RKO (cell line): ENCODE measurements at places on chromosomes 5 and 9.

DNA sequence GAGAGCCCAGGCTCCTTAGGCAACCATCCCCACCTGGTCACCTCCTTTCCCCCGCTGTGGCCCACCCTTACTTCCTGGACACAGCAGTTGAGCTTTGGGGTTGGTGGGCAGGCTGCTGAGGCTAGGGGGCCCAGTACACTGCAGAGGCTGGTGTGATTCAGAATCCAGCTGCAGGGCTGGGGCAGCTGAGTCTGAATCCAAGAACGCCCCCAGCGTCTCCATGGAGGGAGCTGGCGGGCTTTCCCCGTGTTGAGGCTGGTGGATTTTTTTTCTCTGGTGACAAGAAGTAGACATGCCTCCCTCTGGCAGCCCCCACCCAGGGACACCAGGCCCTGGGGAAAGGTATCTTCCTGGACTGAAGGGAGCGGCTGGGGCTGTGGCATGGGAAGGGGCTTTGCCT, 104.8 kb downstream of the RXRA start:
- no peak for DNase-seq

DNA sequence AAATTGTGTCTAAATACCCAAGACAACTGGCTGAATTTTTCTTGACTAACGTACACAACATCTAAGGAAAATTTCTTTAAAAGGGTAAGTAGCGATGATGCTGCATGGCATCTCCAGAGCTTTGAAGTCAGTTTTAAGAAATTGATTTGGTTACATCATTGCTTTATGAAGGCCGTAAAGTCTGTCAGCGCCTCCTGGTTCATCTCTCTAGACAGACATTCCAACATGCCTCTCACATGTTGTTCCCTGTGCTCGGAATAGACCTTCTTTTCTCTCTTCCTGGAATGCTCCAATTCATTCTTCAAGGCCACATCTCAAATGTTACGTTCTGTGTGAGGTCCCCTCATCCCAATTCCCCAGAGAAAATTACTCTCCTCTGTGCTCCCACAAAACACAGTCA, 108.7 kb upstream of the SSBP2 start:
- no peak for DNase-seq

DNA sequence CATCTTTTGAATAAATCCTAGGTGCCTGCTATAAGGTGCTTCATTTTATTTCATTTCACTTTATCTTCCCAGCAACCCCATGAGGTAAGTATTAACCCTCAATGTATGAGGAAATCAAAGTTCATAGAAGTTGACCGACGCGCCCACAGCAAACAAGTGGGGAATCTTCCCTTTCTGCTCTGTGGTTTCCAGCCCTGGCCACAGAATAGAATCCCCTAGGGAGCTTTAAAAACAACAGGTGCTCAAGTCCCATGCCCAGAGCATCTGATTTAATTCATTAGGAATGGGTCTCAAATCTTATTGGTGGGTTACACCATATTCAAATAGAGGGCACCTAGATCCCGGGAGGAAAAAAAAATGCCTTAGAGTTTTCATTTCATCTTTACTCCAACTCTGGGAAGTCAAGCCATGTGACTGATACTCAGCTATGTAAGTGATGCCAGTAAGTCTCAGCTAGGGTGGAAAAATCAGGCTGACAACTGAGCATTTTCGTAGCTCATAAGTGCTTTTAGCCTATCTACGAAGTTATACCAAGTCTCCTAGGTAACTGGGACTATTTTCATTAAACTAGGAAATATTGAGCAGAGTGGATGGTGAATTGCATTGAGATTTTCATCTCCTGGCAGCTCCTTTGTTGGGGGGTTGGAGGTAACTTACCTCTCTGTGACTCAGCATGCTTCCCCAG, 353.4 kb upstream of the SLC30A5 start:
- DNase-seq: no peak

GRCh38 chr5:30879887-30880286, 313.6 kb upstream of the CDH6 start:
- no peak for DNase-seq

- DNase-seq: no peak
Measured at GRCh38 chr5:96566833-96567587, 95.2 kb upstream of the CAST start.

- no peak for DNase-seq
Measured at GRCh38 chr5:72605632-72606031, 98.4 kb upstream of the ZNF366 start.

DNA sequence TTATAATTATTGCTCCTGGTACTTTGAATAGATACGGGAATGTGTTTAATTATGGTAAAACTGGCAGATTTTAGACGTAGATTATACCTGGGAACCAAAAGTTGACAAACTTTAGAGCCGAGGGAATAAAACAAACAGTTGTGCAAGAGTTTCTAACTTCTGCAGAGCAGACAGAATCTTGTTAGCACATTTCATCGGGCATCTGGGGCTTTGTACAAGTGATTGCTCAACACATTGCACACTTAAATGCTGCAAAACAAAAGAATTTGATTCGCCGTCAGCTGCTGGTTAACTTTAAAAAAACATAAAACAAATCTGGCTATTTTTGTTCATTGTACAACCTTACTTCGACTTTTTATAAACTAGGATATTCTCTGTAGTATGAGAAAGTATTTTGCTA, 398.1 kb downstream of the MAN2A1 start:
- no peak for DNase-seq

DNA sequence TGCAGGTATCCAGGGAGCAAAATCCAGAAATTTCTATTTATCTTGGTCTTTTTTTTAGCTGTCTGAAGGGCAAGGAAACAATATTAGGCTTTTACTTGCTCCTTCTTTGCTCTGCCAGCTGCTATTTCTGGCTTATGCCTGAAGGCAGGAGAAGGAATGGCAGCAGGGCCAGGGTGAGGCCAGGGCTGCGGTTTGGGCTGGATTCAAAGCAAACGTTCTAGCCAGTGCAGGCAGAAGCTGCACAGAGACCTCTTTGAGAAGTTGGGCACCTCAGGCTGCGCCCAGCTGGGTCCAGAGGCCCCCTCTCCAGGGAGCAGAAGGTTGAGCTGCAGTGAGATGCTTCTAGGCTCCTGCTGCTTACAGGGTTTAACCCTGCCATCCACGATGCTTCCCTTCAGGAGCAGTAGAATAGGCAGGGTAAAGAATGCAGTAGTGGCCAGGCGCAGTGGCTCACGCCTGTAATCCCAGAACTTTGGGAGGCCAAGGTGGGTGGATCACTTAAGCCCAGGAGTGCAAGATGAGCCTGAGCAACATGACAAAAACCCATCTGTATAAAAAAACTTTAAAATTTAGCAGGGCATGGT, 201.2 kb downstream of the ADCY2 start:
- no peak for DNase-seq

GRCh38 chr9:127036437-127036836, 86.0 kb downstream of the ANGPTL2 start:
- DNase-seq: no peak

- DNase-seq: no peak
Measured at GRCh38 chr5:68330574-68330973, 115.0 kb downstream of the PIK3R1 start.

DNA sequence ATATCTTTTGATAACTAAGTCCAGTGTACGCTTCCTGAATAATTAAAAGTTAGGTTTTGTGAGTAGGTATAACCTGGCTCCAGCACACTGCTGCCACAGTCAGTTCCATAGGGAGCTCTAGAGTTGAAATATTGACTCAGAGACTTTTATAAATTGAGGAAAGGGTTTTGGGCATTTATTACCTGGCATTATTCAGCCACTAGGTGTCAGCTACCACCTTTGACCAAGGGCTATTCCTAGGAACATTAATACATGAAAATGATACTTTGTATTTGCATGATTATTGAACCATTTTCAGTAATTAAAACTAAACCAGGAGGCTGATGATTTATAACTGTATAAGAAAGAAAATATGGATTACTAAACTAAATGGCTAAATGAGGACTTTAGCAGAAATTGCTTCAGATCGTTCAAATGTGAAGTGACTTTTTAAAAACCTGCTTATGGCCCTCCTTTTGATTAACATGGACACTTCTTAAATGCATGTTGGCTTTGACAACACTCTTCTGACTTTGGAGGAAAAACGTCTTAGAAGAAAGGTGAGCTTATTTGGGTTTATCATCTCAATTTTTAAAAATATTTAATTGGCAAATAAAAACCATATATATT, 83.0 kb downstream of the SMC2 start:
- DNase-seq: peak; percentile 67

DNA sequence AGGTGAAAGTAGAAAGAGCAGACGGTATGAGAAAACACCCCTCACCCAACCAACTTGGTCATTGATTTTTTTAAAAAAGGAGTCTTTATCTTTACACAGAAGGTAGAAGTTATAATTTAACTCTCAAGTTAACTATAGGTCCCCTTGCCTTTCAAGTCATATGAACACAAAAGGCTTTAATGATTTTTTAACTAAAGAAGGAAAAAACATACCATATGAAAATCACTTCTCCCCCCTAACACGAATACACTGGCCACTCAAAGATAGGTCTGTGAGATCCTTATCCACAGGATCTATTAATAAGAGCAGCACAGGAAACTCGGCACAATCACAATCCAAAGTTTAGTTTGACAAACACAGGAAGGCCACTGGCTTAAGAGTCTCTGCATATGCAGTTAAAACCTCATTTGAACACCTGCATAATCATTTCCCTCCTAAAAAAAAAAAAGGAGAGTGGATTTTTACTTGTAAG, 138.0 kb downstream of the ENC1 start:
- no peak for DNase-seq

DNA sequence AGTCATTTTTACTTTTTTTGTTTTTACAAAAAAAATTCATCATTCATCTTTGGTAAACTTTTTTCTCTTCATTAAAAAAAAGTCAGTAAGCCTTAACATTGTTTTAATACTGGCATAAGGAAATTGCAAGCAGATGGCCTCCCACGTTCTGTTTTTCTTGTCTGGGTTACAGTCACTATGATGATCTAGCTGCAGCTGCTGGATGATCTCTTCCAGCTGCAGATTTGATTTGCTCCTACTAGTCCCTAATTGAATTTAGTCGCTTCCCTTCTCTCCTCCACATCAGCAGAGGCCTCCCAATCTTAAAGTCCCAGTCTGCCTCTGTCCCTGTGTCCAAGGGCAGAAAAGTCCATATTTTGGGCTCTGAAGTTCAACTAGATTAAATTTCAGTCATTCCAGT, 106.8 kb upstream of the PTGER4 start:
- DNase-seq: no peak

- no peak for DNase-seq
Measured at GRCh38 chr5:36900283-36900682, 23.7 kb downstream of the NIPBL start.

DNA sequence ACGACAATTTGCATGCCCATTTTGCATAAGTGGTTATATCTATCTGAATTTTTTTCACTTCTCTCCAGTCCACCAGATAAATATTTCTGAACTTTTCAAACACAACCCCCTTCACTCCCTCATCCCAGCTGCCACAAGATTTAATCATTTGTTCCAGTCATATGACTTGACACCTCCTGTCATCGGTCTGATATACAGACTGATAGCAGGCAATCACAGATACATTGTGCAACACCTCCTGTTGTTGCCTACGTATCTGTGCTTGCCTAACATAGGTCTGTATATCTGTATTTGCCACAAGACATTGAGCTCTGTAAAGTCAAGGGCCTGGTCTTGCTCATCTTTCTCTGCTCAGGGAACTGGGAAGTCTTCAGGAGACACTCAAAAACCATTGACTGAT, 65.6 kb downstream of the GNA14 start:
- no peak for DNase-seq

DNA sequence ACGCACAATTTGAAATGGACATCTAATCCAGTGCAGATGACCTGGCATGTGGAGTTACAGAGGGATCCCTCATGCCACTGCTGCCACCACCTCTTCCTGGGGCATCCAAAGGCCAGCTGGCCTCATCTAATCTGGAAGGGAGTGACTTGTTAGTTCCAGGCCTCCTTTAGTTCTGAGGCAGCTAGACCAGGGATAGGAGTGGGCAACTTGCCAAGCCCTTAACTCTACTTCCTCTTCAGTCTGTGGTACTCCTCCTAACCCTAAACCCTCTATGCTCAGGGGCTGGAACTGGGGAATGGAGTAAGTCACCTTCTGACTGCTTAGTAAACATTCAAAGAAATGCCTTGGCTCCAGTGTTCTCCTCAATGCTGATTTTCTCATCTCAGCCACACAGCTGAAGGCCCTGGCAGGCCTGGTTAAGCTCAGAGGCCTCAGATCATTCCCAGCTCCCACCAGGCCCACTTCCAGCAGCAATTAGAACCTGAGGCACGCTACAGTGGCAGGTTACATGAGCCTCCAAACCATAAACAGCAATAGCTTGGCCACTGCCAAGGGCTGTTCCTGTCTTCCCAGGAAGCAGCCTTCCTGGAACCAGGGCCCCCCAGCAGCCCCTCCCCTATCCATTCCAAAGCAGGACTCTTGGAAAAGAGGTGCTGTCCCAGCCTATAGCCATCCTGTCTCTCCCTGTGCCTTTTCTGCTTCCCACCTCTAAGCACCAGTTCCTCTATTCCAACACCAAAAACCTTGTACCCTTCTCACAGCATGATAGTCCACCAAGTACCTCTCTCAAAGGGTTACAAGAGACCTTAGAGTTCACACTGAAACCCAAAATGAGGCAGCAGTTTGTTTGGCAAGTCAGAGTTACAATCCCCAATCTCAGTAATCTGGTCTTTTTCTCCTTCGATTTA, 2.0 kb downstream of the EIF4EBP3 start:
- peak; percentile 29 for DNase-seq

GRCh38 chr5:11166923-11167322, 405.9 kb upstream of the DAP start:
- no peak for DNase-seq

DNA sequence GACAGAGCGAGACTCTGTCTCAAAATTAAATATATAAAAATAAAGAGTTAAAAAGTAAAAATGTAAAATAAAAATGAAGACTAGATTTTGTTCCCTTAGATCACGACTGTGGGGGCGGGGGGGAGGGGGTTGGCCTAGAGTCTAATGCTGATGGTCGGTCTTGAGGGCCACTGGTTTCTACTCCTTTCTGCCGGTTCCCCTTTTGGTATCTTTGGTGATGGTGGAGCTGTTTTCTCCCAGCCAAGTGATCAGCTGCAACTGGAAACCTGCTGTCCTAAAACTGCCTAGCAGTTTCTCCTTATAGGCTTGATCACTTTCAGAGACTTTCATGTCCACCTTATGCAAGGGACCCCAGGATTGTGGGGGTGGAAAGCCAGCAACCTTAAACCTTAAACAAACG, 1.1 kb downstream of the SRD5A1 start:
- DNase-seq: peak; percentile 40

- DNase-seq: no peak
Measured at GRCh38 chr5:164600929-164601535, 1095.6 kb downstream of the MAT2B start.

- no peak for DNase-seq
Measured at GRCh38 chr5:123809594-123810221, 297.7 kb downstream of the CSNK1G3 start.

- DNase-seq: no peak
Measured at GRCh38 chr9:113461285-113461684, 2.2 kb upstream of the RGS3 start.
